ENCODE measurements at places on chromosomes 4 and X. TPM values are rescaled to one million over a fixed set of nuclear protein-coding genes. Genes with fewer than 3 reads are reported as not detected.

The BST1 gene
- total RNA-seq: 4.2 TPM

The NAA15 gene
- total RNA-seq: 22.1 TPM

The RPL39 gene
- 2,261 TPM for total RNA-seq

The ADAD1 gene
- total RNA-seq: not detected

The ASMT gene
- not detected for total RNA-seq

The MED28 gene
- 56.2 TPM for total RNA-seq

DNA sequence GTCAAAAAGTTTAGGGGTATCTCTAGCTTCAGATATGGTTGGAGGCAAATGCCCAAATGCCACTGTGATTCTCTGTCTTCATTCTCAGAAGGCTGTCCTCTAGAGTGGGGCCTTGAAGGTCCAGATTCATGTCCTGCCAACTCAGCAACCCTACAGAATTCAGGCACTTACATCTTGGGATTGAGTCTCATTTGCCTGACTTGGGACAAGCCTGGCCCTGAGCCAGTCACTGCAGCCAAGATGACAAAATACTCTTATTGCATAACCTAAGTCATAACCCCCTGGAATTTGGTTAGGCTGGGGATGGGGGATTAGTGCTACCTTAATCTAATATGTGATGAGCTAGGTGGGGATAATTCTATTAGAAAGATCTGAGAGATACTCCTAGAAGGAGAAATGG is 100.5 kb downstream of the AREG start:
- peaks cover 14% of the 10 kb centered on the region for H3K4me1 ChIP-seq
- peak; percentile 71 for DNase-seq
- no peaks in the 10 kb centered on the region for H3K36me3 ChIP-seq

DNA sequence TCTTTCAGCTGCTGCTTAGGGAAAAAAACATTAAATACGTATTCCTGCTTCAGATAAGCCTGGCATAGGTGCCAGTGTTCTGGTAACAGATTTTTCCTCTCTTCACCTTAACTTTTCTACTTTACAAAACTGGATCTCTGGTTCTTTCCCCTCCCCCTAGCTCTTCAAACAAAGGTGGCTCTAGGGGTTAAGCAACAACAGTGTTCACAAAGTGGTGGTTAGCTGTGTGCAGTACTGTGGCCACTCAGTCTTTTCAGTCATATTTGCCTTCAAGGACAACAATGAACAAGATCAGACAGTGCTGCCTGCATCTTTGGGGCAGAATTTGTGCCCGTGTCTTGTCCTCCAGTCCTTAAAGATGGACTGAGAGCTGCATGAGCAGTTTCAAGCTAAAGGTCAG is 15.1 kb upstream of the RGN start:
- DNase-seq: no peak
- no peaks in the 10 kb centered on the region for H3K27me3 ChIP-seq
- no peaks in the 10 kb centered on the region for H3K36me3 ChIP-seq
- no peak overlapping the region for H3K4me3 ChIP-seq
- no peak overlapping the region for H3K27ac ChIP-seq

DNA sequence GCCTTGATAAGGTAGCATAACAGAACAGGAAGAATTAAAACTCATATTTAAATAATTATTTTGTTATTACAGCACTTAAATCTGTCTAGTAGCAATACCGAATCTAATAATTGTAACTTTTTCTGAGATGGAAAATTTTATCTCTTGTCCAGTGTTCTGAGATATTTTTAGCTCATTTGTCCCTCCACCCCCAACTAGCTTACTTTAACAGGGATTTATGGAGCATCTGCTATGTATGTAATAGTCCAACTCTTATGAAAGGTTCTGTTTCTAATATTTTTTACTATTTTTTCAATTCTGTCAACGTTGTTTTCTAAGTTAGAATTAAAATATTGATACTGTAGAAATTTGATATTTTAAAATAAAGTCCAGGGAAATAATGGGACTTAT is 38.2 kb upstream of the NUDT6 start:
- H3K27ac ChIP-seq: no peak overlapping the region
- H3K27me3 ChIP-seq: no peaks in the 10 kb centered on the region
- DNase-seq: no peak
- H3K36me3 ChIP-seq: no peaks in the 10 kb centered on the region

GRCh38 chr4:107183155-107183774 is 147.2 kb upstream of the DKK2 start:
- H3K27ac ChIP-seq: no peak overlapping the region
- H3K4me1 ChIP-seq: no peaks in the 10 kb centered on the region
- DNase-seq: no peak
- H3K36me3 ChIP-seq: no peaks in the 10 kb centered on the region
- H3K27me3 ChIP-seq: no peaks in the 10 kb centered on the region
- no peak overlapping the region for H3K4me3 ChIP-seq

DNA sequence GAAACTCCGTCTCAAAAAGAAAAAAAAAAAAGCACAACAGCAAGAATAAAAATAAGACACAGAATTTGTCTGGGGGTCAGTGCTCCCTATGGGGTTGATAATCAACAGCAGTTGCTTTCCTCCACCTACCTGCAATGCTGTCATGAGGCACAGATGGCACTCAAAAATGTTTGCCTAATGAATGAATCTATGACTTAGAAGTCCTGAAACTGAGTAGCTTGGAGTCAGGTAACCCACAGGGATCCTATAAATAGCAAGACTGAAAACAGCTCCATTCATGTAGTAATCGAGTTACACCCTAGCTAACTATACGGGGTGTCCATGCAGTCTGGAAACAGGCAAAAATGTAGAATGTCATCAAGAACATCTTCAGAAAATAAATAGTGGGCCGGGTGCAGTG is 19.8 kb upstream of the DDX3X start:
- H3K36me3 ChIP-seq: no peaks in the 10 kb centered on the region
- no peak overlapping the region for H3K27ac ChIP-seq
- no peak overlapping the region for H3K4me3 ChIP-seq
- no peak for DNase-seq

GRCh38 chrX:116435597-116435996 is 809 bp upstream of the SLC6A14 start:
- H3K36me3 ChIP-seq: no peaks in the 10 kb centered on the region
- no peak overlapping the region for H3K4me3 ChIP-seq
- DNase-seq: no peak
- H3K4me1 ChIP-seq: no peaks in the 10 kb centered on the region
- H3K27me3 ChIP-seq: no peaks in the 10 kb centered on the region

DNA sequence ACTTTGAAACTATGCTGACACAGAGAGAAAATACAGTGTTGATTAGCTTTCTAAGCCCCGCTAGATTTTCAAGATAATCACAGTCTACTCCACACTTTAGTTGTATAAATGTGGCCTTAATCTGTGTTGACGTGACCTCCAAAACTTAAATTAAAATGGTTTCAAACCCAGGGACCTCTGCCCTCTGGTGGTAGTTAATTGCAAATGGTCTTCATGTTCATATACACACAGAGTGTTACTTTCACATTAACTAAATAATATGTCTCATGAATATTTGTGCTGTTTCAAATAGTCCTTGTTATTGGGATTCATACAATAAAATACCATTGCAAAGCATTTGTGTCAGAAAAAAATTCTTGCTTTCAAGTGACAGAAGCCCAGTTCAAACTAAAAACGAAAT is 64.3 kb downstream of the TASL start:
- no peaks in the 10 kb centered on the region for H3K4me1 ChIP-seq
- H3K36me3 ChIP-seq: no peaks in the 10 kb centered on the region
- H3K27me3 ChIP-seq: no peaks in the 10 kb centered on the region
- H3K27ac ChIP-seq: no peak overlapping the region

- no peak for DNase-seq
- no peaks in the 10 kb centered on the region for H3K4me1 ChIP-seq
- no peaks in the 10 kb centered on the region for H3K27me3 ChIP-seq
- H3K36me3 ChIP-seq: no peaks in the 10 kb centered on the region
- no peak overlapping the region for H3K4me3 ChIP-seq
Observed at GRCh38 chr4:167290678-167291077, 56.4 kb upstream of the SPOCK3 start.

DNA sequence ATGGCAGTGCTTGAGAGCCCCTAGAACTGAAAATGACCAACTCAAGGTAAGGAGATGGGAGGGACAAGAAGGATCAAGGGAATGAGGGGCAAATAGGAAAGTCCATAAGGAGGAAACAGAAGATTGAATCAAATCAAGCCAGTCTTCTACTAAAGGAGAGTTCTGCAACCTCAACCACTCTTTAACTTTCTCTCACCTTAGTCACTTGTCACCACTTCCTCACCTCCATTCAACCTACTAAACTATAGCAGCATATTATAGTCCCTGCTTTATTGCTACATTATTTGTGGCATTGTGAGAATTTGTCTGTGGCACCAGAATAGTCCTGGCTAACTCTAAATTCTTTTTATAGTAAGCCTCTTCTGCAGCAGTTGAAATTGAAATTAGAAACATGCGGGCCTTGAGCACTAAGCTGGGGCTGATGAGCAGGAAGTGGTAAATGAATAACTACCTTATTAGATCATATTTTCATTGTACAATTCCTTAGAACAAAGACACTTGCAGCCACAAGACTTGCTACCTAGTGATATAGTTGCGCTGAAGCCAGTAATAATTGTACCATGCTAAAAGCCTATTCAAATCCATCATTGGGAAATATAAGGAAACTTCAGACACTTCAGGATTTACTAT is 336.9 kb downstream of the ZNF674 start:
- no peaks in the 10 kb centered on the region for H3K36me3 ChIP-seq
- no peak overlapping the region for H3K27ac ChIP-seq
- no peak for DNase-seq
- no peaks in the 10 kb centered on the region for H3K27me3 ChIP-seq
- H3K4me3 ChIP-seq: no peak overlapping the region

DNA sequence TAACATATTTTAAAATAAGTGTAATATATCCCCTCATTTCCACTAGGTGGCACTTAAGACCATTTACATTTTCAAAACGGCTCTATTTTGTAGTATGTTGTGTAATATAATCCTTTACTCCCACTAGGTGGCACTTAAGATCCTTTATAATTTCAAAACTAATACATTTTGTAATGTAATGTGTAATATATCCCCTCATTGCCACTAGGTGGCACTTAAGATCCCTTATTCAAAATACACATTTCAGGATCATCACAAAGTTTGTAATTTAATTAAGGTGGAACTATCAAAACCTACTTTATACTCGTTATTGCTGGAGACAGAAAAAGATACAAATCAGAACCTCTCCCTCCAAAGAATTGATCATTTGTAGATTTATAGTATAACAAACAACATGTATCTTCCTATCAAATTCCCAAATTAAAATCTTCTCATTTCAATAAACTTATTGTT is 132.5 kb downstream of the ARHGAP6 start:
- no peak overlapping the region for H3K4me3 ChIP-seq
- H3K27ac ChIP-seq: no peak overlapping the region
- no peaks in the 10 kb centered on the region for H3K36me3 ChIP-seq
- no peaks in the 10 kb centered on the region for H3K27me3 ChIP-seq
- H3K4me1 ChIP-seq: no peaks in the 10 kb centered on the region

DNA sequence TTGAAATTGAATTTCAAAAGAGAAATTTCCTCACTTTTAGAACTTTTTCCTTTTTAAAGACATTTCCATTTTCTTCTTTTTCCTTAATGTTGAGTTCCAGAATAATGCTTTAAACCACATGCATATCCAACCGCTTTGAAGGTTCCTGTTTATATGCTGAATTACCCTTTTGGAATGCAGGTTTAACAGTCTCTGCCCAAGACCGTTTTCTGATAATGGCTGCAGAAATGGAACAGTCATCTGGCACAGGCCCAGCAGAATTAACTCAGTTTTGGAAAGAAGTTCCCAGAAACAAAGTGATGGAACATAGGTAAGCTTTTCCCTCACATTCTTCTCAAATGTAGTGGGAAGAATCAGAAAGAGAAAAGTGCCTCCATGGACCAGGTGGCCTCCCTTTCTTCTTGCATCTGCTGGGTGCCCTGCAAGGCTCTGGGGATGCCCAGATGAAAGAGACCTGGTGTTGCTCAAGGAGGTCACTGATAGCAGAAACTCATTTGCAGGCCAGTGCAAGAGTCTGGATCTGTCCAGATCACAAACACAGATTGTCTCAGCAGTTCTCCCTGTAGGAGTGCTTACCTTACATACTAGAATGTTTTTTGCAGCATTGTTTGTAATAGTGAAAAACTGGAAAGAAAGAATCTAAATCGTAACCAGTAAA is 42.9 kb downstream of the MOSPD2 start:
- no peak for DNase-seq
- H3K4me3 ChIP-seq: no peak overlapping the region
- no peak overlapping the region for H3K27ac ChIP-seq
- H3K4me1 ChIP-seq: no peaks in the 10 kb centered on the region
- peaks cover 53% of the 10 kb centered on the region for H3K36me3 ChIP-seq
- H3K27me3 ChIP-seq: no peaks in the 10 kb centered on the region

DNA sequence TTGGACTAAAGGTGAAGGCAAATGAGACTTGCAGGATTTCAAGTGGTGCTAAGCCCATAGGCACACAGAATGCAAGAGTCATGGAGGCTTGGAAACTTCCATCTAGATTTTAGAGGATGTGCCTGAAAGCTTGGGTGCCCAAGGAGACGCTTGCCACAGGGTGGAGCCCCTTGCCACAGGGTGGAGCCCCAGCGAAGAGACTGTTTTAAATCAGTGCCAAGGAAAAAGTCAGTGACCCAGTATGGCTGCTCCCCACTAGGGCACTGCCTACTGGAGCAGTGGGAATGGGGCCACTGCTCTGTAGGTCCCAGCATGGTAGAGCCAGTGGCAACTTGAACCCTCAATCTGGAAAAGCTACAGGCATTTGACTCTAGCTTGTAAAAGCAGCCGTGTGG is 794.2 kb upstream of the LCORL start:
- no peak overlapping the region for H3K27ac ChIP-seq
- H3K27me3 ChIP-seq: no peaks in the 10 kb centered on the region
- H3K4me3 ChIP-seq: no peak overlapping the region
- H3K36me3 ChIP-seq: no peaks in the 10 kb centered on the region
- H3K4me1 ChIP-seq: no peaks in the 10 kb centered on the region
- no peak for DNase-seq

DNA sequence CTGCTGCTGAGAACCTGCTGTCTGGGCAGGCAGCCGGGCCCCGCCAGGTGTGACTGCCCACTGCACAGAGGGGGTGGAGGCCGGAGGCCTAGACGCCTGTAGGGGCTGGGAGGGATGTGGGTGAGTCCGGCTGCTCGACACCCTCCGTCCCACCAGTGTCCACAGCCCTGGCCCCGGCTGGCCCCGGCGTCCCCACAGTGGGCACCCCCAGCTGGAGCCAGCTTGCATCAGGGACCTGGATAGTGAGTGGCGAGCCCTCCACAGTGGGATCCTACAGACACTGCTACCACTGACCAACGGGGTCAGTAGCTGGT is 34.7 kb upstream of the SPON2 start:
- peaks cover 13% of the 10 kb centered on the region for H3K36me3 ChIP-seq
- DNase-seq: peak; percentile 79
- peaks cover 64% of the 10 kb centered on the region for H3K4me1 ChIP-seq
- H3K27ac ChIP-seq: peak overlapping the region; percentile 80

- no peaks in the 10 kb centered on the region for H3K36me3 ChIP-seq
- DNase-seq: no peak
- no peaks in the 10 kb centered on the region for H3K4me1 ChIP-seq
- no peak overlapping the region for H3K4me3 ChIP-seq
- H3K27ac ChIP-seq: no peak overlapping the region
Observed at GRCh38 chr4:62531731-62532130, 1331.6 kb downstream of the ADGRL3 start.
